ENCODE measurements at places on chromosomes 12 and 14.

DNA sequence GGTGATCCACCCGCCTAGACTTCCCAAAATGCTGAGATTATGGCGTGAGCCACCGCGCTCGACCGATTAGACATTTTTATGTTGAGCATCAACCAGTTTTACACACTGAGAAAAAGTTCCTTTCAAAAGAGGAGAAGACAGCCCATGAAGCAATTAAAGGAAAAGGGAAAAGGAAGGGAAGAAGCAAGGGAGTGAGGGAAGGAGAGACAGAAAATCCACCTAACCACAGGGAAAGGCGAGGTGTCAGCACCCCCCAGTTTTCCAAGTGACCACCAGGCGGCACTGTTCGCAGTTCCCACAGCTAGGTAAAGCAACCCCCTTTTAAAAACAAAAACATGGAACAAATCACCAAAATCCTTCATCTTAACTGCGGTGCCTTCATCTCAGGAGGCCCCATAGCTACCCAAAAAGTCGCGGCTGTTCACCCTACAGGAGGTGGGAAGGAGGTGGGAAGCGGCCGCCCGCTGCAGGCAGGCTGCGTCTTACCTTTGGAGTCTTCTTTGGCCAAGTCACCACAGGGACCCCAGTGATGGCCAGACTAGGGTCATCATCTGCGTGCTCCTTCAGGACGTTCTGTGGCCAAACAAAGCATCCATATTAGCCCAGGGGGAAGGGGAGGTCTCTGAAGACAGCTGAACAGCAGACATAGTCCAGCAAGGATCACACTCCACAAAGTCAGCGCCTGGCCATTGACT, 86.6 kb downstream of the KDM2B start:
- peak; percentile 59 for DNase-seq

DNA sequence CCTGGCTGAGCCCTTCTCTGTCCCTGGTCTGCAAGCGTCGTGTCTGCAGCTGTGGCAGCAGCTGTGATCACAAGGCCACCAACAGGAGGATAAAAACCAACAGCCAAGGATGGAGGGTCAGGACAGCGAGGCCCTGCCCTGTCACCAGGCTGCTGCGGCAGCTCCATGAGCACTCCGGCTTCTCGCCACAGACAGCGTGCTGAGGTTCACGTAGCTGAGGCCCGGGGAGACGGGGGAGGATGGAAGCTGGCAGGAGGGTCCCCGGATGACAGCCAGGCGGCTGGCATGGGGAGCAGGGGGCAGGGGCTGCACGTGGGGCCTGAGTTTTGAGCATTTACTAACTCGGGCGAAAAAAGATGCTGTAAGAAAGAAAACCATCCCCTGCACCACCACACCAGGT, 5.4 kb downstream of the XRCC3 start:
- no peak for DNase-seq

DNA sequence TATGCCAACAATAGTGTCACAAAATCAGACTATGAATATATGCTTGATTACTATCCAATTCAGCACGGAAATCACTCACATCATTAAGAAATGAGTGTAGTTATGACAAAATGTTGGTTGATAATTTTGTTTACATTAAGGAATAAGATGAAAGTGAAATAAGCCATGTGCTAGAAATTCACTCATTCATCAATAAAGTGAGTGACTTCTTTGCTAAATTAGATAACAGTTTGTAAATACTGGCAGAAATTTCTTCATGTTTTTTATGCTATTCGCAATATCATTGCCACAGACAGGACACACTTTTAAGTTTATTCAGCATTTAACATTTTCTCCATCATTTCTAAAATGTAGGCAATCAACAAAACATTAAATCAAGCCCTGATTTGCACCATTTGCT, 147.5 kb upstream of the FSCB start:
- DNase-seq: no peak

GRCh38 chr12:22477894-22478287, 66.5 kb downstream of the C2CD5 start:
- no peak for DNase-seq

DNA sequence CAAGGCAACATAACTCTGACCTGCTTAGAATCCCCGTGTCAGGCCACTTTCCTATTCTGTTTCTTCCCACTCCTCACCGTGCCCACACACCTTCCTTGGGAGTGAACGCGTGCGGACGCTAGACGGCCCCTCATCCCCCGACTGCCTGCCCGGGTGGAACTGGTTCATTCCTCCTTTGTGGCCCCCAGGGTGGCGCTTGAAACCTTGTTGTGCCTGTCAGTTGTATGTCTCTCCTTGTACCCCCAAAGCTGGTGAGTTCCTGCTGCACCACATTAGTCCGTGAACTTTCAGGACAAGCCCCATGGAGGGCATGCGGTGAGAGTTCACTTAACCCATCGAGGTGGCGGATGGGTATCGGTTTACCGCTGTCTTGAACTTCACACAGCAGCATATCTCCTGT, 46.7 kb downstream of the SSH1 start:
- DNase-seq: no peak

DNA sequence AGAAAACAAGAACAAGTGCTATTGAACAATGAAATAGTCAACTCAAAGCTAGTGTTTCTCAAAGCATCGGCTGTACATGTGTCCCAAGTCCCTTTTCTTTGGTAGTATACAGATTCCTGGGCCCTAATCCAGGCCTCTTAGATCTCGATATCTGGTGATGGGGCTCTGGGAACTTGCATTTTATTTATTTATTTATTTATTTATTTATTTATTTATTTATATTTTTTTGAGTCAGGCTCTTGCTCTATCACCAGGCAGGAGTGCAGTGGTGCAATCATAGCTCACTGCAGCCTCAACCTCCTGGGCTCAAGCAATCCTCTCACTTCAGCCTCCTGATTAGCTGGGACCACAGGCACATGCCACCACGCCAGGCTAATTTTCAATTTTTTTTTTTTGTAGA, 17.1 kb downstream of the SYNDIG1L start:
- no peak for DNase-seq

GRCh38 chr14:92173668-92174067, 51.9 kb downstream of the CPSF2 start:
- DNase-seq: no peak
